Adrenal gland (tissue), 19 donors: ENCODE measurements at places on chromosomes 5 and 9. TPM values are rescaled to one million over a fixed set of nuclear protein-coding genes. Genes with fewer than 3 reads are reported as not detected.

NIPBL gene
- polyA plus RNA-seq: 15.7 TPM

STPG3 gene
- polyA plus RNA-seq: not detected

DMRT3 gene
- polyA plus RNA-seq: 0.07 TPM

ZNF483 gene
- 3.1 TPM for polyA plus RNA-seq

TOR1B gene
- 10.0 TPM for polyA plus RNA-seq

ARHGEF39 gene
- 4.0 TPM for polyA plus RNA-seq

C8G gene
- 1.1 TPM for polyA plus RNA-seq

BTNL3 gene
- polyA plus RNA-seq: 0.03 TPM

IGFBPL1 gene
- 1.9 TPM for polyA plus RNA-seq

DCANP1 gene
- not detected for polyA plus RNA-seq

TAF11L11 gene
- polyA plus RNA-seq: not detected

DBN1 gene
- polyA plus RNA-seq: 5.1 TPM
